Cerebellar cortex (tissue), 1 donor: ENCODE measurements at places on chromosomes 11 and 22.

DNA sequence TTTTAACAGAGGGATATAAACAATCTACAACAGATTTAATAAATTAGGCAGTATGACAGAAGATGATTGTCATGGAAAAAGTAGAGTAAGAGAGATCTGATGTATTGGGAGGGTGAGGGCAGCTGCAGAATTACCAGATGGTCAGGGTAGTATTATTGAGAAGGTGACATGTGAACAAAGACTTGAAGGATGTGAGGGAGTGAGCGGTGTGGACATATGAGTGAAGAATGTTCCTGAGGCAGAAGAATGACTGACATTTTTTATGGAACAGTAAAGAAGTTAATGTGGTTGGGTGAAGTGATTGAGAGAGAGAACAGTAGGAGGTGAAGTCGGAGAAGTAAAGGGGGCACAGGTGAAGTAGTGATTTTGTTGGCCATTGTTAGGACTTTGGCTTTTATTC, 42.4 kb upstream of the HIPK3 start:
- no peak for DNase-seq

DNA sequence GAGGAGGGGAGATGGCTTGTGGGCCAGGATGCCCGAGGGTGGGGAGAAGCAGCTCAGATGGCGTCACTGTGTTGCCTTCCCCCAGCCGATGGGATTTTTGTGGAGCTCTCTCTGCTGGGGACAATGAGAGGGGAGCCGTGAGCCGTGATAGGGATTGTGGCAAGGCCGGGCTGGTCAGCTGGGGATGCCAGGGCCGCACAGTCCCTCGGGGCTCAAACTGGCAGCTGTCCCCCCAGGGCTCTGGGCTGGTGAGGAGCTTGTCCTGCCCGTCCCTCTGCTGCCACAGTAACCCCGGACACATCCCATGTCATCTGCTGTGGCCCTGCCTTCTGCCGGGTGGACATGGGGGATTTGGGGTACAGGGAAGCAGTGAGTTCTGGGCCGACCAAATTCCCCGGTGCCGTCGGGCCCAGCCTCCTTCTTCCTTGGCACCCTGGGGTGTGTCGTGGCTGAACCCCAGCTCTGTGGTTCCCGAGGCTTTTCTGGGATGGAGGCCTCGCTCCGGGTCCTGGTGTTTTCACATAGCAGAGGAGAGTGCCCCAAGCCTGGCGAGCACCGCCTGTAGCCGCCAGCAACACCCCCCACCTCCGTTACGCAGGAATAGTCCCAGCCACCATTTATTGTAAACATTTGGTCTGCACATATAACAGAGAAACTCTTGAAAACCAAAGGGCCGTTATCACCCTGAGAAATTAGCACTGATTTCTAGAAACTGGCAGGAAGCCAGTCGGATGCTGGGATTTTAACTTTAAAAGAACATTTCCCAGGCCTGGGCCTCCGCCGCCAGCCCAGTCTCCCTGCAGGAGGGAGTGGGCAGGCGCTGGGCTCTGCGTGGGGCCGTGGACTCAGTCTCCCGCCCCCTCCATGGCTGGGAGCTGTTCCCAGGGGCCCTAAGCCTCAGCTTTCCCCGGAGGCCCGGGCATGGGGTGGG, 9.9 kb downstream of the BRSK2 start:
- DNase-seq, result no peak

GRCh38 chr11:110513259-110513801, 83.6 kb downstream of the FDX1 start:
- no peak for DNase-seq

DNA sequence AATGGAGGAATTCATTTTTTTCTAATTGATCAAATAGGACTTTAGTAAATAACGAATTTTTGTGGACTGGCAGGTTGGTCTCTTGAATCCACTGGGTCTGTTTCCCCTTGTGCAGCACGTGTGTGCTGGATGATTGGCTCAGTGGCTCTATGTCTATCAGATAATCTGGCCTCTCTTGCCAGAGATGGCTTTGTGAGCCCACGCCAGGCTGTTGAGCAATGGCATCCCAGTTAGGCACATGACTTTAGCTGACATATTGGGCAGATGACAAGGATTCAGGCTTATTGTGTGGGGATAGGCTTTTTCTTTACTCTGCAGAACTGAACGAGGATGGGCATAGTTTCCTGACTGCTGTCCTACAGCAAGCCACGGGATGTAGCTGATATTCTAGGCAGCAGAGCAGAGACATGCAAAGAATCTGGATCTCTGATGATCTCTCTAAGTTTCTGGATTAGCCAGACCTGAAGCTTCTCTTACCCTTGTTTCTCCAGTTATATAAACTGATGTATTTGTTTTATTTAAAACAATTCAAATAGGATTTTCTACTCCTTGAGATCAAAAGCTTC, 144.9 kb downstream of the ARHGAP42 start:
- no peak for DNase-seq

- no peak for DNase-seq
Measured at GRCh38 chr11:106969644-106970355, 48.5 kb downstream of the GUCY1A2 start.

DNA sequence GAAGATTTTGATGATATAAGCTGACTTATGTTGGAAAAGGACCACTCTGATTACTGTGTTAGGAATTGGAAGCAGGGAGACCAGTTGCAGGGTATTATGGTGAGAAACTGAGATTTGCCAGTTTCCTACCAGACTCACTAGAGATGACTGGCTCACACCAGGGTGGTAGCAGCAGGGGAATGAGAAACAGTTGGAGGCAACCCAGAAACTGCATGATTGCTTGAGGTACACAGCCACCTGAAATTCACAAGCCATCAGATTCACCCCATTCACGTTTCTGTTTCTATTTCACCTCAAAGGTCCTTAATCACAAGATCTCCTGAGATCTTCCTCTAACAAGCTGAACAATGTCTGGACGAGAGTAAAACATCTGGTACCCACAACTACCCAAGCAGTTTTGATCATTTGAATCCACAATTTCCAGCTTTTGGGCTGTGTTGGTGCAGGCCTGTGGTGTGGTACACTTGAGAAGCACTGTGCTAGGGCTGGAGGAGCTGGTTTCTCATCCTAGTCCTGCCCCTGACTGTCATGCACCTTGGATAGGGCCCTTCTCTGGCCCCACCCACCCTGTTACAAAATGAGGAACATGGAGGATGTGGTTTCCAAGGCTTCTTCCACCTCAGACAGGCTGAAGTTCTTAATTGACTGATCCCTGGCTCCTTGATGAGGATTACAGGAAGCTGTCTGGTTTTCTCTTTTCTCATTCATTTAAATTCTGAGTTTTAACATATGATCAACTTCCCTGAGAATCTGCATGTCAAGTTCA, 233.4 kb downstream of the INSC start:
- DNase-seq, result no peak

DNA sequence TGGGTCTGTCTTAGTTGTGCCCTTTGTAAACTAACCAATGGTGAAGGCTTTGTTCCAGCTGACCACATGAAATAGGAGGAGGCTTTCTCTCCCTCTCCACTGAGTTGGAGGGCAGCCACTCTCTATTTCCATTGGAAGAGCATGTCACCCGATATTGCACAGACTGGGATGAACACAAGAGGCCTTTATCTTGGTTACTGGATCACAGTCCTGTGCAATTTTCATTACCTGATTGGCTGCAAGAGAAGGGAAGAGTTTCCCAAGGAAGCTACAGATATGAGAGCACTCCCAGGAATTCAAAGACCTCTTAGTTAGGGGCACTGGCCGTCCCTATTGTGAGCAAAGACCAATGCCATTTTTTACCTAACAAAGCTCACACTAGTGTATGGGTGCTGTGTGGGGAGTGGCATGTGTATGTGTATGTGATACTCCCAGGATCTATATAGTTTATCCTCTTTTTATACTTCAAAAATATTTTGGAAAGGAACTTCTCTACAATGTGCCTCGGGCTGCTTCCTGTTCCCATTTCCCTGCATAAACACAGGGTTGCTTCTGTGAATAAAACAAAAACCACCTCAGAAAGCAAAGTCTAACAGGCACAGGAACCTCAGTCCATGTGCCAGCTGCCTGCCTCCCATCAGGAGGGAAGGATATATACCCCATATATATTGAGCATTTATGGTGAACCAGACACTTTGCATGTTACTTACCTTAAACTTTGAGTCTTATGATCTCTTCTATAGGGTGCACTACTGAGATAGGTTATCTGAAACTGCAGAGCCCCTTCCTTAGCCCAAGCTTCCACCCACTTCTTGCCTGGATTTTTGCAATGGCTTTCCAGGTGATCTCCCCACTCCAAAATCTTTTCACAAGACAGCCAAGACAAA, 126.5 kb downstream of the RASSF10 start:
- peak; percentile 18 for DNase-seq

DNA sequence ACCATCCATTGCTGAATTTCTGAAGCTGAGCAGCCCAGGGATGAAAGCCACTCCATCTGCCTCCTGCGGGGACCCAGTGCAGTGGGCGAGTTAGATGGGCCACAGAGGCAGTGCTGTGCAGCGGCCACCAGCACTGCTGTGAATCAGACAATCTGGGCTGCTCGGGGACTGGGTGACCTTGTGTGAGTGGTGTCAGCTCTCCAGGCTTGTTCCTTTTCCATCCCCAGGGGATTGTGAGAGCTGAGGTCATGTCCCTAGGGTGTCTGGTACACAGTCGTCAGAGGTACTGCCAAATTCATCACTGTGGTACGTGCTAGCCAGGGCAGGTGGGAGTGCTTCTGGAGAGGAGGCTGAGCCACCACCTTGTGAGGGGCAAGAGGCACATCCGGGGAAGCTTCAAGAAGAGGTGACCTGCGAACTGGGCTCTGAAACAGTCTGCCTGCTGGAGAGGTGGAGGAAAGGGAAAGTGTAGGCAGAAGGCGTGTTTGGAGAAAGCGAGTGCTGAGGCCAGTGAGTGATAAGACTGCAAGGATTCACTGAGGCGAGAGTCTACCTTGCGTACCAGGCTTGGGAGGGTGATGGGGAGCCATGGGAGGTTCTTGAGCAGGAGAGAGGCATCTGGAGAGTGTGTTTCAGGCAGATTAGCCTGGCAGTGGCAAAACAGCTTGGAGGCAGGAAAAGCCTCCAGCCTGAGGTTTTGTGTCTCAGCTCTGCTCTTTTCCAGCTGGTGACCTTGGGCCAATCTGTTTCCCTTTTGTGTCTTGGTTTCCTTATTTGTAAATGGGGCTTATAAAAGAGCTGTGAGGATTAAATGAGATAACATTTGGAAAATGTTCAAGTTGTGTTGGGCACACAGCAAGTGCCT, 22.7 kb downstream of the CACNA1I start:
- no peak for DNase-seq

DNA sequence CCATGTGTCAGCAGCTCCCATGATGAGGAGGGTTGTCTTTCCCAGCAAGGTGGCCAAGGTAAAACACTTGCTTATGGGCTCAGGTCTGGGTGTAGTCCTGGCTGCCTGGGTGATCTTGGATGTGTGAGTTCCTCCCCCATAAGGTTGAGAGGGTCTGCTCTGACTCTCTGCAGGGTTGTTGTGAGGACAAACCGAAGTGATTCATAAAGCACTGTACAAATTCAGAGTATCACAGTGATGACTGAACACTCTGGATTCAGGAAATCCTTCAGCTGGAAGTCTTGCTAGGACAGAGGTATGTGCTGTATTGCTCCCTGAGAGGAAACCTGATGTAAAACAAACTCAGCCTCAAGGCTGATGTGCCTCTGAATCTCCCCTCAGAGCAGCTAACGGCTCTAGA, 220.9 kb upstream of the PITPNB start:
- DNase-seq, result no peak

- DNase-seq, result no peak
Measured at GRCh38 chr11:638631-639331, 1.7 kb downstream of the DRD4 start.
